ENCODE measurements at places on chromosomes 13 and 19. TPM values are rescaled to one million over a fixed set of nuclear protein-coding genes. Genes with fewer than 3 reads are reported as not detected.

DNA sequence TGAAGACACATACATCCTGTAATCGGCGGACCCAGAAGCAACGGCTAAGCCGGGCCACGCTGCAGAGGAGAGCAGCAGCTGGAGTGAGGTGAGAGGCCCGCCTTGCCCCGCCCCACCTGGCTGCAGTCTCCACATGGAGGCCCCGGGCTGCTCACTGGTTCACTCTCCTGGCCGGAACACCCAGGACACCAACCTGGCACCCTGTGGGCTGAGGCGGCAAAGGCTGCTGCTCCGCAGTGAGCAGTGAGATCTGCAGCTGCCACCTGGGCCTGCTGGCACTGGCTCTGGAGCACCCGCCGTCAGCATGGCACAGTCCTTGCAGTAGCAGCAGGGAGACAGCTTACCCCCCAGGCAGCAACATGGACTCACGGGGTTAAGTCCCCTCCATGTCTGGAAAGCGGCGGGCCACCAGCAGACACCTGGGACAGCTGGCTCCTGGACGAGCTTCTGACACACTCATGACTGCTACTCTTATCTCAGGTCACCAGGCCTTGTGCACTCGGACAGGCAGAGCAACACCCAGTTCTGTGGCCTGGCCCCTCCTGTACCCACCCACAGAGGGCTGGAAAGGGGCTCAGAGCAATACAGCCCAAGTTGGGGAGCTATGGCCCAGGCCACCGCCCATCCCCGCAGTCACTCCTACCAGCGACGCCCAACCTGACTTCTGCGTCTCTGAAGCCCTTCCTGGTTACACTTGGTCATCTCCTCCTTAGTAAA lies 13.2 kb upstream of the KPTN start:
- H3K27me3 ChIP-seq = no peaks in the 10 kb centered on the region
- H3K36me3 ChIP-seq = peaks cover 10% of the 10 kb centered on the region
- no peak for DNase-seq
- peaks cover 28% of the 10 kb centered on the region for H3K4me1 ChIP-seq

DNA sequence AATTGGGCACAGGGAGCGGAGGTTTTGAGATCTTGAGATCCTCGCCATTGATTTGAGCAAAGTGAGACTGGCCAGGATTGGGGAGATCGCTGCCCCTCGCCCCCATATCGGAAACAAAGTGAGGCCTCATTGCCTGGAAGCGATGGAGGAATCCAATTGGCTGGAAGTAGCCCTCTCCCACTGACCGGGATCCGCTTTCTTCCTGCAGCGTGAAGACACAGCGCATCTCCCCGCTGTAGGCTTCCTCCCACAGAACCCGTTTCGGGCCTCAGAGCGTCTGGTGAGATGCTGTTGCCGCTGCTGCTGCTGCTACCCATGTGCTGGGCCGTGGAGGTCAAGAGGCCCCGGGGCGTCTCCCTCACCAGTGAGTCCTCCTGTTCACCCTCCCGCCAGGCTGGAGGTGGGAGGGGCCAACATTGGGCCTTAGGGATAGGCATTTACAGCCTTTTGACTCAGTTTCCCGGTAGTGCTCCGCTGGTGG lies 438 bp downstream of the PRKCSH start:
- H3K4me3 ChIP-seq = peak overlapping the region; percentile 82
- no peaks in the 10 kb centered on the region for H3K27me3 ChIP-seq
- H3K4me1 ChIP-seq = no peaks in the 10 kb centered on the region
- DNase-seq = peak; percentile 44
- H3K36me3 ChIP-seq = peaks cover 10% of the 10 kb centered on the region
- peak overlapping the region; percentile 69 for H3K27ac ChIP-seq

GRCh38 chr19:16442386-16443276 lies 29.1 kb downstream of the EPS15L1 start:
- no peaks in the 10 kb centered on the region for H3K27me3 ChIP-seq
- no peak overlapping the region for H3K4me3 ChIP-seq
- peaks cover 9% of the 10 kb centered on the region for H3K36me3 ChIP-seq
- no peak overlapping the region for H3K27ac ChIP-seq

- H3K27me3 ChIP-seq = no peaks in the 10 kb centered on the region
- H3K27ac ChIP-seq = no peak overlapping the region
- DNase-seq = no peak
- no peaks in the 10 kb centered on the region for H3K4me1 ChIP-seq
- no peaks in the 10 kb centered on the region for H3K36me3 ChIP-seq
- H3K4me3 ChIP-seq = no peak overlapping the region
Observed at GRCh38 chr13:31000889-31001288, 68.4 kb downstream of the TEX26 start.

KLK10 gene
- not detected for total RNA-seq

ATP8A2 gene
- total RNA-seq = 0.34 TPM

ZNF491 gene
- total RNA-seq = 5.2 TPM

GRCh38 chr19:11338569-11339253 lies 746 bp downstream of the RAB3D start:
- no peaks in the 10 kb centered on the region for H3K36me3 ChIP-seq
- H3K4me1 ChIP-seq = peaks cover 4% of the 10 kb centered on the region
- no peak overlapping the region for H3K27ac ChIP-seq
- DNase-seq = no peak
- peaks cover 12% of the 10 kb centered on the region for H3K27me3 ChIP-seq

MBD3L3 gene
- not detected for total RNA-seq

- H3K27ac ChIP-seq = no peak overlapping the region
- H3K27me3 ChIP-seq = no peaks in the 10 kb centered on the region
- no peak for DNase-seq
Observed at GRCh38 chr13:97189928-97190327, 32.2 kb upstream of the MBNL2 start.

DNA sequence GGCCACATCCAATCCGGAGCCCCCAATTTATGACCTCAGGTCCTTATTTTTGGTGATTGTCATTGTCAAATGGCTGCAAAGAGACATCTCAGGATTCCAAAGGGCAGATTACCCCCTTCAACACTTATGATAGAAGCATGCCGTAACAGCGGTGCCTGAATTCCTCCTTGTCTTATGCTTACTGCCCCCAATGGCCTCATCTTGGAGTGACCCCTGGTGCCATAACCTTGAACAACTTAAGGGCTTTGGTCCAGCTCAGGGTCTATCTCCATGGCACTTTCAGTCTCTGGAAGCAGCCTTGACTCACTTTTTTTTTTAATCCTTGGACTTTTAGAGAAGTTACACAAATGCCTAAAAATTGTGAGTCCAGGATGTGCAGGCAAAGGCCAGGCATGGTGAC lies 171.6 kb upstream of the ZNF507 start:
- no peaks in the 10 kb centered on the region for H3K4me1 ChIP-seq
- DNase-seq = no peak
- no peak overlapping the region for H3K4me3 ChIP-seq
- no peaks in the 10 kb centered on the region for H3K27me3 ChIP-seq
- H3K27ac ChIP-seq = no peak overlapping the region

DNA sequence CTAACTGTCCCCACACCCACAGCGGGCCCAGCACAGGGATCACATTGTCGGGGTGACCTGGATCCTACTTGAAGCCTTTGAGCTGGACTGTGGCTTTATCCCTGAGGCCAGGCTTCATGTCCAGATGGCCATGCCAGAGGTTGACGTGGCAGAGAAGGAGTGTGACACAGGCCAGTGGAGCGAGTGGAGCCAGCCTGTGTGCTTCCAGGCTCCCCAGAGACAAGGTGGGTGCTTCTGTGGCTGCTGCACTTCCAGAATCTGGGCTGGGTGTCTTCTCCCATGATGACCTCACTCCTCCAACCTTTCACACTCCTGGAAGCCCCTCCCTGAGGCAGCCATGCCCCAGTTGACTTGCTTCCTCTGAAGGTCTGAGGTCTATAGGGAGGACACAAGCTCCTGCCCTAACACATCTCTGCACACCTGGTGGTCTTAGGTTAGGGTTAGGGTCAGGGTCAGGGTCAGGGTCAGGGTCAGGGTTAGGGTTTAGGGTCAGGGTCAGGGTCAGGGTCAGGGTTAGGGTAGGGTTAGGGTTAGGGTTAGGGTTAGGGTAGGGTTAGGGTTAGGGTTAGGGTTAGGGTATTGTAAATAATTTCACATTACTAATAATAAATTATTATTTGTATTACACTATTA lies 13.1 kb upstream of the MZF1 start:
- H3K27me3 ChIP-seq = no peaks in the 10 kb centered on the region
- DNase-seq = no peak
- no peaks in the 10 kb centered on the region for H3K4me1 ChIP-seq

C19orf85 gene
- total RNA-seq = not detected

GRCh38 chr19:16676101-16676798 lies 15.3 kb downstream of the TMEM38A start:
- peaks cover 10% of the 10 kb centered on the region for H3K36me3 ChIP-seq
- no peak overlapping the region for H3K4me3 ChIP-seq
- no peak overlapping the region for H3K27ac ChIP-seq
- DNase-seq = no peak
- no peaks in the 10 kb centered on the region for H3K27me3 ChIP-seq

- no peaks in the 10 kb centered on the region for H3K27me3 ChIP-seq
- no peak overlapping the region for H3K4me3 ChIP-seq
- H3K36me3 ChIP-seq = peaks cover 23% of the 10 kb centered on the region
- no peak overlapping the region for H3K27ac ChIP-seq
- no peaks in the 10 kb centered on the region for H3K4me1 ChIP-seq
- no peak for DNase-seq
Observed at GRCh38 chr19:10363789-10364281, 16.5 kb downstream of the TYK2 start.

ZNF793 gene
- total RNA-seq = 2.3 TPM

SHISA7 gene
- not detected for total RNA-seq

DNA sequence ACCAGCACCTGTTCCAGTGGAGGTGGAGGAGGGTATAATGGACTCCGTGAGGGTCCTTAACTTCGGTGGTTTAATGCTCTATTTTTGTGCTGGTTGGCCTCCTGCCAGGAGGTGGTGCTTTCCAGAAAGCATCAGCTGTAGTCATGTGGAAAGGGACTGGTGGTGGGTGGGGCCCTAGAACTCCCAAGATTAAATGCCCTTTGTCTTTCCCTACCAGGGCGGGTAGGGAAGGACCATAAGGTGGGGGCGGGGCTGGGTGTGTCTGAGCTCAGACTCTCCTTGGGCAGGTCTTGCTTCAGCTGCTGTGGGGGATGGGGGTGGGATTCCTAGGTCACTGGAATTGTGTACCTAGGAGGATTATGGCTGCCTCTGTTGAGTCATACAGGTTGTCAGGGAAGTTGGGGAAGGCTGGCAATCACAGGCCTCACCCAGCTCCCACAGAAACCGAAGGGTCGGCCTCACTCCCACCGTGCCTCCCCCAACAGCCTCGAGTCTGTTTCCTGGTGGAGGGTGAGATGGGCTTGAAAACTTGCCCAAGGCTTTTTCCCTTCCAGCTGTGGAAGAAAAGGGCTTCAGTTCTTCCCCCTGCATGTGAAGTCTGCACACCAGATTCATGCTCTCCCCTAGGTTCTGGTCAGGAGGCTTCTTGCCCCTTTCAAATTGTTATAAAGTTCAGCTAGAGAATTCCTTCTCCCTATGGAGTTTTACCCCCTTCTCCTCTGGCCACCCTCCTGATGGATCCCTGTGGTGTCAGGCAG lies 60.3 kb upstream of the CLDN10 start:
- peak; percentile 14 for DNase-seq
- no peaks in the 10 kb centered on the region for H3K27me3 ChIP-seq
- no peak overlapping the region for H3K27ac ChIP-seq
- H3K4me3 ChIP-seq = no peak overlapping the region

GRCh38 chr19:1609103-1609396 lies 3.8 kb upstream of the UQCR11 start:
- no peak overlapping the region for H3K4me3 ChIP-seq
- H3K27ac ChIP-seq = no peak overlapping the region
- H3K27me3 ChIP-seq = no peaks in the 10 kb centered on the region

GRCh38 chr13:51714663-51715168 lies 89.2 kb downstream of the DHRS12 start:
- H3K4me3 ChIP-seq = no peak overlapping the region
- no peaks in the 10 kb centered on the region for H3K36me3 ChIP-seq
- no peak overlapping the region for H3K27ac ChIP-seq
- H3K27me3 ChIP-seq = no peaks in the 10 kb centered on the region
- DNase-seq = no peak

DNA sequence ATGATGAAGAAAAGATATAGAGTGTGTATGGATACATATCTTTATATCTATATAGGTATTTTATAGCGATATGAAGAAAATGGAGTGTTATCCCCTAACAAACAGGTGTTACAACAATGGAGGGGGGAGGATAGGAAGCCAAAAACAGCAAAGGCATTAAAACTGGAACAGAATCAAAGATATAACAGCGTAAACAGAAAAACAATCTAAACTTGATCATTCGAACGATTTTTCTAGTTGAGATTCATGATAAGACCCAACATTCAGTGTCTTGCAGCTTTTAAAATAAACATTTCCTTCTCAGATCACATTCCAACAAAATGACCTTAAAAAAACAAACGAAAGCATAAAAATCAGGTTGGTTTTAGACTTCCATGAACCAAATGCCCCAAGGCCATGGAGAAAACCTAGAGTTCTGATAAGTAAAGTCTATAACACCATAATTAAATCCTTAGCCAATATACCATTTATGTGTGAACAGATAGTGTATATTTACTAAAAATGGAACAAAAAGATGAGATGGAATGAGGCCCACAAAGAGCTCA lies 55.7 kb downstream of the CAB39L start:
- no peaks in the 10 kb centered on the region for H3K4me1 ChIP-seq
- H3K36me3 ChIP-seq = no peaks in the 10 kb centered on the region
- H3K4me3 ChIP-seq = no peak overlapping the region

GRCh38 chr13:113209336-113209758 lies at the start of gene CUL4A:
CUL4A (plus strand) TSS chr13:113209613; CDS start chr13:113209628, 15 bp downstream.
- no peaks in the 10 kb centered on the region for H3K27me3 ChIP-seq
- H3K4me3 ChIP-seq = peak within 1 kb of the TSS; percentile 91
- peaks cover 7% of the 10 kb centered on the region for H3K4me1 ChIP-seq
- peaks cover 8% of the 10 kb centered on the region for H3K36me3 ChIP-seq
- DNase-seq = peak; percentile 71

DNA sequence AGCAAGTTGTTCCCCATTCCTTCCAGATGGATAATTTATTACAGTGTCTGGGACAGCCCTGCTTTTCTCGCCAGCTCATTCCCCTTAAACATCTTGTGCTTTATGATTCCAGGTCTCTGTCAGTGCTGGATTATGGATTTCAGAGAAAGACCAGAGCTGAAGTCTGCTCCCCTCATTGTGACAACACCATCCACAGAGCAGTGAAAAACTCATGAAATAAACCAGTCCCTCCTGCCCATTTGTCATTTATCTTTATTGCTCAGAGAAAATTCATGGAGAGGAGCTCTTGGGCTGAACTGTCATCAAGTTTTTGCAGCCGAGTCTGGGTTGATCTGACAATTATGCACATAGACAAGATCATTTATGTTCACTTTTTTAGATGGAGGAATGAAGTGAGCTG lies 92.7 kb upstream of the GPR12 start:
- H3K36me3 ChIP-seq = no peaks in the 10 kb centered on the region
- H3K4me3 ChIP-seq = no peak overlapping the region
- no peak for DNase-seq
- H3K4me1 ChIP-seq = no peaks in the 10 kb centered on the region
- peaks cover 22% of the 10 kb centered on the region for H3K27me3 ChIP-seq

GRCh38 chr13:113666951-113667701 lies at the start of gene GRK1:
GRK1 (plus strand) TSS chr13:113667219; CDS start chr13:113667387, 168 bp downstream.
- H3K27ac ChIP-seq = no peak within 1 kb of the TSS
- H3K36me3 ChIP-seq = no peaks in the 10 kb centered on the region
- peak; percentile 12 for DNase-seq

DNA sequence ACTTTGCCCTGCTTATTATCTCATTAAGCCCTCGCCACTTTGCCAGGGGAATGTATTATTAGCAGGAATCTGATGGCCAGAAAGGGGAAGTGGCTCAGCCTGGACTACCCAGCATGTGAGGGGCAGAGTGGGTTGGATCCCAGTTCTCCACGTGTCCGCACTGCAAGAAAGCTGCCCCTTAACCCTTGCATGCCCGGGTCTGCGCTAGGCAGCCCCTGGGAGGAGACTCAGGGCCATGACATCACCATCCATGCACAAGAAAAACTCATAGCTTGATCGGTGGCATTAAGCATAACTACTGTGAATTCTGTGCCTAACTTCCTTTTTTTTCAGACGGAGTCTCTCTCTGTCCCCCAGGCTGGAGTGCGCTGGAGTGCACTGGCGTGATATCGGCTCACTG lies 8.9 kb downstream of the CACNG8 start:
- H3K36me3 ChIP-seq = no peaks in the 10 kb centered on the region
- H3K27me3 ChIP-seq = no peaks in the 10 kb centered on the region
- H3K4me1 ChIP-seq = no peaks in the 10 kb centered on the region
- H3K27ac ChIP-seq = no peak overlapping the region
